ENCODE measurements at places on chromosomes 16 and 17. TPM values are rescaled to one million over a fixed set of nuclear protein-coding genes. Genes with fewer than 3 reads are reported as not detected.

The SLFN14 gene
- total RNA-seq: 0.10 TPM

GRCh38 chr17:37019117-37019740 is 70.5 kb downstream of the AATF start:
- DNase-seq: no peak

- no peak for DNase-seq
These were observed 92.0 kb upstream of the ASIC2 start for GRCh38 chr17:33385133-33385532.

DNA sequence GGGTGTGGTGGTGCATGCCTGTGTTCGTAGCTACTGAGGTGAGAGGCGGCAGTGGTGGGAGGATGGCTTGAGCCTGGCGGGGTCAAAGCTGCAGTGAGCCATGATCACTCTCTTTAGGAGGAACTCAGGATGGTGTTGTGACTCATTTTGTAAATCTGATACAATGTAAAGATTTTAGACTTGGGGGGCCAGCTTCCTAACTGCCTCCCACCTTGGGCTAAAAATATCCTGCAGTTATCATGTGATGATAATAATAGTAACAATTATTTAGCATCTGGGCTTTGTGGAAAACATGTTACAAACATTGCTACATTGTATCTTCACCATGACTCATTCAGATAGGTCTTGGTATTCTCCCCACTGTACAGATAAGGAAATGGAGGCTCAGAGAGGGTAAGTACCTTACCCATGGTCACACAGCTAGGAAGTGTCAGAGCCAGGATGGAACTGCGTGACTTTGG is 7.4 kb downstream of the CTNS start:
- DNase-seq: no peak

- DNase-seq: no peak
These were observed 4.3 kb downstream of the COG1 start for GRCh38 chr17:73197161-73197560.

DNA sequence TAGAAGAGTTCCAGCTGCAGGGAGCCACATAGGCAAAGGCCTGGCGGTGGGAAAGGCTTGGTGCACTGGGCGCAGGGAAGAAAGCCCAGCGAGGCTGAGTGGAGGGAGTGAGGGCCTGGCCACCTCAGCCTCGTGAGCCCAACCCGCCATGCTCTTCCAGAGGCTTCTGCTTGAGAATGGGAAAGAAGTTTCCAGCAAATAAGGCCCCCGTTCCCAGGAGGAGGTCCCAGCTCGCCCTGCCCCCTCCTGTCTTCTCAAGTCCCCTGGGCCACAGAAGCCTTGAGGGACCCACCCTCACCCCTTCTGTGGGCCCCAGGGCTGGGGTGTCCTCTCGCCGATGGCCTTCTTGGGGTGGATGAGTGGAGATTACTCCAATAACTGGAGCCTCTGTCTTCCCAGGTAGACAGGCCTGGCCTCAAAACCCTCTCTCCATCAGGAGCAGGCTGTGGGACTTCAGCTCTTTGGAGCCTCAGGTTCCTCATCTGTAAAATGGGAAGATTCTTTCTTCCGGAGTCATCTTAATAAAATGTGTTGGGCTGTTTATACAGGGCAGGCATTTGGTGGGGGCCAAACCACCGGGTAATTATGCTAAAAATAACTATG is 933 bp upstream of the SNN start:
- DNase-seq: no peak
